ENCODE measurements at places on chromosomes 12 and 14.

DNA sequence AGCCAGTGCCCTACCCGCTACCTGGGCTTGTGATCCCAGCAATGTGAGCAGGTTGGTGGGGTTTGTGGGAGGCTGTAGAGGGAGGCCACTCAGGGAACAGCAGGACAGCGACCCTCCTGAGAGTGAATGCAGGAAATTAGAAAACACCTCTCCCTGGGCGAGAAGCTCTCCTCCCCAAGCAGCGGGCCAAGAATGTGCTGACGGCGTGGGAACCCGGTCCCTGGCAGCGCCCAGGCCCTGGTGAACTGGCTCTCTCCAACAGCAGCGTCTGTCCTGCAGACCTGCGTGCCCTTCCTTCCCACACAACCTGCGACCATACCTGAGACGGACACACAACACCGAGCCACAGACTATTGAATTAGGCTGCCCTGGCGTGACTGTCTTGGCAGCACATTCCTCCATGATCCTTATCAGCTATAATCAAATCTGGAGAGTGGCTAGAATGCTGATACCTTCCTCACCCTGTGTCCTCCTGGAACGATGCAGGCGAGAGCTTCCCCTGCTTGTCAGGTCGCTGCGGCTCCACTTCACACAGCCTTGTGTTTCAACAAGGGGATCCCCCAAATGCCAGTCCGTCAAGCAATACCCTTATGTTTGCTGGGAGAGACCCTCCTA is 114.8 kb upstream of the GSC start:
- DNase-seq: no peak

DNA sequence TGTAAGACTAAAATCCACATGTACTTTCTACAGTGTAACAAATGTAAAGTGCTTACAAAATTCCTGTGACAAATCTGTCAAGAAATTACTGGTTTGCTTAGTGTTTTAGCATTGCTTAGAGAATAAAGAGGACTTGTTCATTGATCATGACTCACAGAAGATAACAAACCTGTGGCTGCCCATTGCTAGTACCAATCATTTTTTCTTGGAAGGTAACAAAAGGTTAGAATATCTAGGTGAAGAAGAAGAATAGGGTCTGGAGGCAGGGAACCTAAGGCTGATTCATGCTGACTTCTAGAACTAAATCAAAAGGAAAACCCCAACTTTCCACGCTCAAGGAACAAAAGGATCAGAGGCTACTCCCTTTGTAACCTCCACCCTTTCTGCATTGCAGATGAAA is 232.7 kb upstream of the ABCD2 start:
- no peak for DNase-seq

DNA sequence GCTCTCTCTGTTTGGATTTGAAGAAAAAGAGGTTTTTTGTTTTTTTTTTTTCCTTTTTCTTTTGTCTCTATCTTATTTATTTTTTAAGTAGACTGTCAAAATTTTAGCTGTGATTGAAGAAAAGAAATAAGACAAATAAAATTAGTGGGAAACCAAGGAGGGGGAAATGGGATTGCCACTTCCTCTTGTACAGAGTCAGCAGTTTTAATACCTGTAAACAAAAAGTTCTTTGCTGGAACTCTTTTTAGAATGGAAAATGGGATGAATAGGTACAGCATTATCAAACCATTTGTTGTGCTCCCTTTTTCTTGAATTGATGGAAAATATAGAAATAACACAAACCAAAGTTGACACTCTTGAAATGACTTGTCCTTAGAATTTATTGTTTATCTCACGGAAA is 680.7 kb downstream of the DIO2 start:
- DNase-seq: no peak

DNA sequence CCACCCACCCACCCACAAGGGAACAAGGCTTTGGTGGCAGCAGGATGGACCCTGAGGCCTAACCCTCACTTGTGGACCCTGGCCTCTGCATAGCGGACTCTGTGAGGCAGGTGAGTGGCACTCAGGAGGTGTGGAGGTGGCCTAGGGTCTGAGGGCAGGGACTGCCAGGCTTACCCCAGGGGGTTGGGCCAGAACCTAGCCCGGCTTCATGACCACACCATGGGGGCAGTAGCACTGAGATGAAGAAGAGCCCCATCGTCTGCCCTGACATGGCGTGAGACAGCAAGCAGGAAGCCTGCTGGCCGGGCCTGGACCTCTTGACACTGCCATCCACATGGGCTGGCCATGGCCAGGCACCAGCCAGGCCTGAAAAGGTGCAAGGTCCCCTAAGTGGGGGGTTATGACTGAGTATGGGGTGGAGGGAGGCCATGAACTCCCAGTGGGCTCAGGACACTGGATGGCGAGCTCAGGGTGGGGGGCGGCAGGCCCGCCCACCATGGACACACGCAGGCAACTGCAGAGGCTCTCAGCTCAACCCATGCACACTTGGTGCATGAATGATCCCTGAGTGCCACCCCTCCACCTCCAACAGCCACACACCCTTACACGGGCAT is 29.3 kb downstream of the JAG2 start:
- DNase-seq: no peak

DNA sequence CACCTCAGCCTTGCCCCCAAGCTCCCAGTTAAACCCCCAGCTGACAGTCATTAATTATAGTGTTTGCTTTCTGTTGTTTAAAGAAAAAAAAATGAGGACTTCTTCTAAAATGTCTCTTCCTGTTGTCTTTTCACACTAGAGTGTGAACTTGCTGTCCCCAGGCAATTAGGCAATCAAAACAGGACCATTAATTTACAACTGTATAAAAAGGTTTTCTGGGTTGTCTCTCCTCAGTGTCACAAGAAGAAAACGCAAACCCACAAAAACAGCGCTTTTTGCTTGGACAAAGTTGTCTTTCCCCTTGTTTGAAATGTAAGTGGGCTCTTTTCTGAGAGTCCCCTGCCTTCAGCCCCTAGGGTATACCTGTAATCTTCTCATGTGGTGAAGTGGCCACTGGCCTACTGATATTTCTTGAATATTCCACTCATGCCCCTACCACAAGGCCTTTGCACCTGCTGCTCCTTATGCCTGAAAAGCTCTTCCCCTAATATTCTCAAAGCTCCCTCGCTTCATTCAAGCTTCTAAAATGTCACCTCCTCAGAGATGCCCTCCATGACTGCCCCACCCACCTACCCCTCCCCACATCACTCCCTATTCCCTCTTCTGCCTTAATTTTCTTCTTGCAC is 158.9 kb upstream of the PWP1 start:
- DNase-seq: peak; percentile 51

DNA sequence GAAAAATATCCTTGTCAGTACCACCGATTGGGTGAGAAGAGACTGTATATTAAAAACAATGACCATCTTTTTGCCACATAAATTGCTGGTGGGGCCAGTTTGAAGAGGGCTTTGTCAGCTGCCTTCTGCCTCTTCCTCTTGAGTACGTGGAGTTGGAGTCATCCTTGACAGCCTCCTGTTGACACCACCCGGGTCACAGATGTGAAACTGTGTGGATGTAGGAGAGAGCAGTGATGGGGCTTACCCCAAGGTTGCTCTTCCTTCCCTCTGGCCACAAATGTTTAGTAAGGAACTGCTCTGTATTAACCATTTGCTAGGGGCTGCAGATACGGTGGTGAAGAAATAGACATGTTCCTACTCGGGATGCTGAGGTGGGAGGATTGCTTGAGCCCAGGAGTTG is 12.2 kb downstream of the PTPN11 start:
- DNase-seq: no peak

- DNase-seq: peak; percentile 42
These were observed 643 bp upstream of the TAMALIN start for GRCh38 chr12:52005903-52006703.

DNA sequence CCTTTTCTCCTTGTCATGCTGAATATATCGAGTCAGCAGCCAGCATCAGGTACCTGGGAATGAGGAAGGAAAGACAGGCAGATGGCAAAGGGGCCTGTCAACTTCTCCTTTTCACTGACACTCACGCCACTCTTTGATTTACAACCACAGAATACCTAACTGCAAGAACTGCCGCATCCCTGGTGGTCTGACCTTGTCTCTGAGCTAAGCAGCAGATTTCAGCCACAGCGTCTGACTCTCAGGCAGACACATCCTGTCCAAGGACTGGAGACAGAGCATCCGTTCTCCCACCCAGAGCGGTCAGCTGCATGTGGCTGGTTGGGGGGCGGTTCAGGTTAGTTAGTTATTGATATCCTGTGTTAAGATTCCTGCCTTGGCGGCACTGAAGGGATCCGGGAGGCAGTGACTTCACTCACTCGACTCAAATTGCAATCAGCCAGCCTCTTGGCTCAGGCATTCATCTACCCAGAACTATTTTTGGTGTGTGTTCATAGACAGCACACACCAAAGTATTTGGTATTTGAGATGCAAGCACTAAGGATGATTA is 11.2 kb upstream of the MAP1LC3B2 start:
- DNase-seq: no peak

Data from NCI-H146 (cell line).